ENCODE measurements at places on chromosomes 13 and 19.

- no peak for DNase-seq
These were observed 10.2 kb downstream of the ANGPTL4 start for GRCh38 chr19:8373867-8374813.

DNA sequence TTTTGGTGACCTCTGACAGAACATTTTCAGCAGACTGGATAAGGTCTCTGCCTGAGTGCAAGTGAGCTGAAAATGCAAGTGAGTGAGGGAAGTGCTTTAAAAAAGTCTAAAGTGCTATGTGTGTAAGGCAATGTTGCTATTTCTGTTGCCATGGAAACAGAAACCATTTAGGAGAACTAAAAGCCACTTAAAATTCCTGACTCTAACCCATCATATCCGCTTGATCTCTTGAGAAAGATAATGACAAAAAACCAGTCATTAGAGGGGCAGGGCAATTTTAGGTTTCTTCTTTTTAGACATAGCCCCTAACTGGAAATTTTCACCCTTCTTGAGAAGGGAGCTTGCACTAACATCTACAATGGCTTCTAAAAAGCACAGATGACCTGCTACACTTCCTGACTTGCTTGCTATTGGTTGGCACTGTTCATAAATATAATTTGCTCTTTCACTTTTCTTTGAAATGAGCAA is at the start of gene CYSLTR2:
Gene CYSLTR2 (plus strand): TSS at position 458 of the 468 bp plus-strand sequence. CDS start 52,889 bp downstream, outside the sequence.
- no peak for DNase-seq

DNA sequence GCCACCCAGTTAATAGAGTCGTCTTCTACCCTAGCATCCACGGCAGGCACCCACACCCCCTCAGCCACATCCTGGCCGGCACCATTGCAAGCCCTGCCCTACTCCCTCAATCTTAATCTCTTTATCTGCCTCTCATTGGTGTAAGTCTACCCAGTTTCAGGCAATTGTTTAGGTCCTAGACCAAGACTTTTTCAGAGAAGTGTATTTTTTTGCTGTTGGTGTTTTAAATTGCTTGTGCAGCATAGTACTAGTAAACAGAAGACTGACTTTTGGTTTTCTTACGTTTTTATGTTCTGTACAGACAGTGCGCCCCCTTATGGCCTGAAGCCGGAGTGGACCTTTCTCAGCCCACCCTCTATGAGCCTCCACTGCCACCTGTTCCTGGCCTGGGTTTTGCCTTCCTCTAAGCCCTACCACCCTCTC is 2.3 kb upstream of the LCP1 start:
- no peak for DNase-seq

DNA sequence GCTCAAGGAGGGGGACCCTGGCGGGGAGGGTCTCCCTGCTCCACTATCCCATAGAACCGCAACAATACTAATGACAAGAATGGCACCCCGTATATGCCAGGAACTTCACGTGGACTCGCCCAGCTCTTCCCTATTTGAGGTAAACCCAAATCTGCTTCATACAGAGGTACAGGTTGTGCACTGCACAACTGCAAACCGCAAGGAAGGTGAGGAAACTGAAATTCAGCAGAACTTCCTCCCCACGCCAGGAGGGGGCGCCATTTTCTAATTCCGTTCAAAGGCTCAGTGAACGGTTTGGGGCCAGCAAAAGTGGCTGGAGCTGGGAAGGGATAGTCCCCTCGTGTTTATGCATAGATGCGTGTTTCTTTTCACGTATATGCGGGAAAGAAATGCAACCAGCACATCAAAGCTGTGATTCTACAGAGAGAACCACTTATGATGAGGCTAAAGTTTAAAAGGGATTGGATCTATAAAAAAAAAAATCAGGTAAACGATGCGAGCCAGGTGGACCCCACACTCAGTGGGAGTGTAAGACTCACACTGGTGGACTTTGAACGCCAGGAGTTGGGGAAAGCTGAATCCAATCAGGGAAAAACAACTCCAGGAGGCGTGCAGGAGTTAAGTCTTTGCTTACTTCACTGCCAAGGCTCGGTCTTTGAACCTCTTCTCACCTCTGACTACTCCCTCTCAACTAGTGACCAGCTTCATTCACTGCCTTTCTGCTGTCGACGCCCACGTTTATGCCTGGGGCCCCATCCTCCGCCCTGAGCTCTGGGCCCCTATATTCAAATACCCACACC is 20.3 kb downstream of the C19orf81 start:
- DNase-seq: no peak

GRCh38 chr13:34933349-34933748 is 8.7 kb upstream of the NBEA start:
- DNase-seq: peak; percentile 61

DNA sequence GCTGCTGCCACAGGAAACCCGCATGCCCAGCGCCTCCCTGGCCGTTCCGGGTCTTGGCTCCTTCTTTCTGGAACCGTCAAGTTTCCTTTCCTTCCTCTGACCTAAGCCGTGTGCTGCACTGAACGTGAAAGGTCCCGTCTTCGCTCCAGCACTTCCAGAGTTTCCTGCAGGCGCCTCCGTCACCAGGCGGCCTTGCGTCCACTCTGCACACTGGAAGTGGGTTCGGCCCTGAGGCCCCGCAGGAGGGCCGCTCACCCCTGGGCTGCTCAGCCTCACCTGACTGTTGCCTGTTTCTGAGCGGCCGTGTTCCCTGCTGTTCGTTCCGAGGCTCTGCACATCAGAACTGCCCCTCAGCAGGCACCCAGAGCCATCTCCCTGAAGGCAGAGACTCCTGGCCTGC is 12.3 kb upstream of the MEX3D start:
- DNase-seq: no peak

DNA sequence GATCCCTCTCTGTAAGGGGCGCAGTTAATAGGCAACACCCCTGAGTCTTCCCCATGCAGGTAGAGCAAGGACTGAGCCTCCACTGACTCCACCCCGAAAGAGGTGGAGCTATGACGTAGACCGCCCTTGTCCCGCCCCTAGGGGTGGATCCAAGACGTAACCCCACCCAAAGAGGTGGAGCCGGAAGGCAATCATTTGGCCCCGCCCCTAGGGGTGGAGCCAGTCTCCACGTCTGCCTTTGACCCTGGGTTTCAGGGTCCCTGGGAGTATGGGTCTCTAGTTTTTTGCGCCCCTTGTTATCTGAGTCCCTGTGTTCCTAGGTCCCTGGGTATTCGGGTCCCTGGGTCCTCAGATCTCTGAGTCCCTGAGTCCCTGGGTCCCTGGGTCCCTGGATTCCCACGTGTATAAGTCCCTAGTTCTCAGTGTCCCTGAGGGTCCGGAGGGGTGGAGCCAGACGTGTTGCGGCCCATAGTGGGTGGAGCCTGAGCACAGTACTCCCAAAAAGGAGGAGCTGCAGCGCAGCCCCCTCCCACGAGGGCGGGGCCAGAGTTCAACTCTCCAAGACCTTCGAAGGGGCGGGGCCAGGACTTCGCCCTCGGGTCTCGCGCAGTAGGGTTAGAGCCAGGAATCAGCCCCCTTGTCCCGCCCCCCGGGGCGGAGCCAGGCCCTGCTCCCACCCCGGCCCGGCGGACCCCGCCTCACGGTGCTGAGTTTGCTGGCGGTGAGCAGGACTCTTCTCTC is 5.3 kb downstream of the DENND1C start:
- DNase-seq: no peak

GRCh38 chr19:10115392-10116084 is 4.0 kb downstream of the P2RY11 start:
- no peak for DNase-seq

- DNase-seq: no peak
These were observed 174.0 kb upstream of the LSM14A start for GRCh38 chr19:33998302-33998701.

DNA sequence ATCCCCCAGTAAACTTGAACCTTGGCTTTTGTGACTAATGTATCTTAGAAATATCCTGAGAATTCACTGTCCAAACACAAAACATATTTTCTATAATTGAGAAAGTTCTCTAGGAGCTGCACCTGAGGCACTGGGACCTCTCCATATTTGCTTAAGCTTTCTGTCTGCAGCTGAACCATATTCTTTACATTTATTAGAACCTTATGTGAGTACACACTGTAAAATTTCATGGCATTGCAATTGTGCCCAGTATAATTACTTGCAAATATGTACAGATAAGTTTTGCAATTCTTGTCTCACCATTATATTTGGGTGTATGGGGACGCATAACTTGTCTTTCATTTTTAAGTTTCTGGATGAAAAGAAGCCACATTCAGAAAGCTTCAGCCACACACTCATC is 280.7 kb upstream of the KLHL1 start:
- no peak for DNase-seq

- no peak for DNase-seq
These were observed 821 bp upstream of the LILRB4 start for GRCh38 chr19:54661846-54662481.

GRCh38 chr13:34696296-34696695 is 245.8 kb upstream of the NBEA start:
- DNase-seq: peak; percentile 26

DNA sequence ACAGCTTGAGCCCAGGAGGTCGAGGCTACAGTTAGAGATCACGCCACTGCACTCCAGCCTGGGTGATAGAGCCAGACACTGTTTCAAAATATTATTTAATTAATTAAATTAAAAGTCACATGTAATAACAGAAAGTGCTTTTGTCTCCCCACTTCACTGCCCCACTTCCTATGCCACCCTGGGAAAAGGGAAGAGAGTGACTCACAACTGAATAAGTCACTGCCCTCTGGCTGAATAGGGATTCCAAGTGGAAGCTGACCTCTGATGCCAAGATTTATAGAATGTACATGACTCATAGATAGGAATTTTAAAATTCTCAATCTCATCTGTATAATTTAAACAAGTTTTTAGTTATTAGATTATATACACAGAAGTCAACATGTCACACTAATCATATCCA is 22.2 kb upstream of the ERVV-1 start:
- DNase-seq: no peak

DNA sequence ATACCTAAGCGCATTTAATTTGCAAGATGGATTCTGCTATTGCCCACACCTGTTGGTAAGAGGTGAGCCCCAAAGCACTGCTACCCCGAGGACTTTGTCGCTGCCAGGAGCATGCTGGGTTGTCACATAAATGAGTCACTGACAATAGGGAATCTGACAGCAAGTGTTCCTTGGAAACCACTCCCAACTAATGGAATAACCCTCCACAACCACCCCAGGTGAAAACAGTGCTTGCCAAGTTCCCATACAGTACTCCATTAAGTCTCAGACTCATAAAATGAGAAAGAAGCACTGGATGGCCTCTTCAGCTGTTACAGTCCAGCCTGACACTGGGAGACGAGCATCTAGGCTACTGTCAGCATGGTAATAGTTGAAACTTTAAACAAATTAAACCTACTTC is 108.6 kb downstream of the EFNB2 start:
- peak; percentile 62 for DNase-seq

DNA sequence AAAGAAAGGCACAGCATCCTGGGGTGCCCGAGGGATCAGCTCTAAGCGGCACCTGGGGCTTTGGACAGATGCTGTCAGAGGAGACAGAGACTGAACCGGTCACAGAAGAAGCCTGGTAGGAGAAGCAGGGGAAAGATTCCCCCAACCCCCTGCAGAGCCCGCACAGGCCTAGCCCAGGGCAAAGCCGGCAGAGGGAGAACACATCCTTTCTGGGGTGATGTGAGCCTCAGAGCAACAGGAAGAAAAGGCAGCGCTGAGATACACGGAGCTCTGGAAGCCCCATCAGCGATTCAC is 101.2 kb downstream of the CRYL1 start:
- DNase-seq: no peak

DNA sequence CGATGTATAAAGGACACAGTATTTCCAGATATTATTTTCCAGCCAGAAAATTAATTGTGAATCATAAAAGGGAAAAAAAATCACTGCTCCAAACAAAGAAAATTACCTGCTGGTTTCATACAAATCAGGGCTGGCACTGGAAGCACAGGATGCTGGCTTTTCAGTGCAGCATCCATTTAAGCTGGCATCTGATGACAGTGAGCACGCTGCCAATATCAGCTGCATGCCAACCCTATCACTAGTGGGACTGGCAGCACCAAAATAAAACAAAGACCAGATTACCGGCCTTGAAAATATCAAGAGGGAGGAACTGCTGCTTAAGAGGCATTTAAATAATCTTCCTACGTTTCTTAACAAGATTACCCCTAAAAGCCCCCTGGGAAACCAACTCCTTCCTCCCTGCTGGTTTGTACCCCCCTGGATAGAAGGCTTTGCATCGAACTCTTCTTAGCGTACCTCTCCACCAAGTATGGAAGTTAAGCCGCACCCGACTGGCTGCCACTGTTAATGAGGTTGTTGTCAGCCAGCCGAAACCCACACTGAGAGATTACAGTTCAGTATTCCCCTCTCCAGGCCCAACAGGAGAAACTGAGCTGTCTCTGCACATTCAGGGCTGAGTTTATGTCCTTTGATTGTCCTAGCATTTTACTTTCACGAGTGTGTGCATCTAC is 257.8 kb downstream of the EFNB2 start:
- DNase-seq: no peak

DNA sequence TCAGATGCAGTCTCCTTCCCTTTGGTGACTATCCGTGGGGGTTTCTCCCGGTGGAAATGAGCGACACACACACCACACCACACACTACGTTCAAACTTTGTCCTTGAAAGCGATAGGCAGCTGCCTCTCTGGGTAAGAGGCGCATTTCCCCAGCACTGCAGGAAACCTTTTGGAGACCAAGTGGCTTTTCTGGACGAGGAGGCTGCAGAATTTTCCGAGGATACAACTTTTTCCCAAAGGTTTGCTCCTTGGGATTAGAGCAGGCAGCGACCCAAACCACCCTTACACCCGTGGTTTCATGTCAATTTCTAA is 38.2 kb upstream of the FLT1 start:
- DNase-seq: no peak

- DNase-seq: no peak
These were observed 872 bp downstream of the HOMER3 start for GRCh38 chr19:18939922-18940768.

- DNase-seq: no peak
These were observed 2.7 kb upstream of the RASA3 start for GRCh38 chr13:114134944-114135610.

- DNase-seq: no peak
These were observed 17.5 kb downstream of the LATS2 start for GRCh38 chr13:21043898-21044297.

GRCh38 chr19:32675720-32676185 is at the start of gene RGS9BP:
RGS9BP (plus strand) TSS chr19:32675848; CDS start chr19:32676264, 416 bp downstream.
- peak; percentile 32 for DNase-seq

DNA sequence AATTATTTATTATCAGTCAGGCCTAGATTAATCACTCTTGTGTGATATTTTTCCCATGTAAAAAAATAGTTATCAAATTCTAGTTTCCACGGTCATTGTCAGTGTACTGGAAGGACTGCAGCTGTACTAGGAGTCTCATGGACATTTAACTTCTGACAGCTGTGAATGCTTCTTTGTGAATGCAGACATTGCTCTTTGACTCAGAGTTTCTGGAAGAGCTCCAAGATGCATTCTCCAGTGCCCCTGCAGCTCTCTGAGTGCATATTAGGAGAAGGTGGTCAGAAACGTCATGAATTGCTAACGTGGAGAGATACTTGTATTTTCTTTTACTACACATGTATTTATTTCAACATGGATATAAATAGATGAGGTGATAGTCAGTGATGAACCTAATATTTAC is 9.7 kb upstream of the SLITRK5 start:
- DNase-seq: no peak

DNA sequence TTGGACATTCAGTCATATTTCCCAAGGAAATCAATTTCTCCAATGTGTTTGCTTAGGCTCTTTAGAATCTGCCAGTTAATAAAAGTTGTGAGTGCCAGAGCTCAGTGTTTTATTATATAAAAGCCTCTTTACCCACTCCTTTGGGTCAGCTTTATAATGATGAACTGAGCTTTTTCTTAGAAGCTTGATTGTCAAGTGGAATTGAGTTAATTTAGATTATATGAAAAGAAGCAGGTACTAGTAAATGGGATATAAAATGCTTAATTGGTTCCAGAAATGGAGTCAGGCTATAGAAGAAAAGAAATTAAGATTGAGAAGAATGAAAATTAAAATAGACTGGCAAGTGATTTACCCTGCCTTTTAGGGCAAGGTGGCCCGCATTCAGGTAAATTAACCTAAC is 363.2 kb downstream of the SLITRK6 start:
- DNase-seq: no peak
